ENCODE measurements at places on chromosomes 5 and 9.

DNA sequence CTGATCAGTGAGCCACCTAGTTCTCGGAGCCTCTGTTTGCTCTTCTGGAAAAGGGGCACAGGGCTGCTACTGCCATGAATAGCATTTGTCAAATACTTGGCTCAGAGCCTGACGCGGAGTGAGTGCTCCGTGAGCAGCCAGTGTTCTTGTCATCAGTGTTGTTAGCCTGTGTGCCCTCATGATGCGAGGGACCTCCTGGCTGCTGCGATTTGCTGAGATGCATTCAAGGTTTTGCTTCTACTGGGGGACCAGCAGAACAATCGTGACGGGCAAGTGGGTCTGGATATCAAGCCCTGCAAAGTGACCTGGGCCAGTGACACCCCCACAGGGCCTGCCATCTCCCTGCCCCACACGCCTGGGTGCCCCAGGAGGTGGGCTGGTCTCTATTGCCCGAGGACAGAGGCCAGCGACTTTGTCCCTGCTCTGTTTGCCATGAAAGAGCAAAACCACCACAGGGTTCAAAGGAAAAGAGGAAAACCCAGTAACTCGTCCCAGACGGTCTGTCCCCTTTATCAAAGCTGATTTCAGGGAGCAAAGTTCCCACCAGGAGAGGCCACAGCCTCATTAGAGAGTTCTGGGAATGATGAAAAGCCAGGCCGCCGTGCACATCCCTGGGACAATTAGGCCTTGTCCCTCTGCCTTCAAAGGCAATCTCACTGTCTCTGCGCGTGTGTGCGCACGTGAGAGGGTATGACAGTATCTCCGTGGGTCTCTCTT, 86.5 kb upstream of the LMX1B start:
- DNase-seq: no peak

DNA sequence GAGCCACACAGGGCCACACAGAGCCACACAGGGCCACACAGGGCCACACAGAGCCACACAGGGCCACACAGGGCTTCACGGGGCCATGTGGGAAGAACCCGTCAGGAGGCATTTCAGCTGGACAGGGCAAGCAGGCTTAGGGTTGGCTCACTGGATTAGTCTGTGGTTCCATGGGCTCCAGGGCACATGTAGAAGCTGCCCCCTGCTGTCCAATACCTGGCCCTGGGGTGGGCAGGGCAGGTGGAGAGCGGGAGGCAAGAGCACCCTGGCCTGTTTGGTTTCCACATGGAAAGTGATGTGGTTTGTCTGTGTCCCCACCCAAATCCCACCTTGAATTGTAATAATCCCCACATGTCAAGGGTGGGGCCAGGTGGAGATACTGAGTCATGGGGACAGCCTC, 16.4 kb upstream of the LPCAT1 start:
- DNase-seq: no peak

DNA sequence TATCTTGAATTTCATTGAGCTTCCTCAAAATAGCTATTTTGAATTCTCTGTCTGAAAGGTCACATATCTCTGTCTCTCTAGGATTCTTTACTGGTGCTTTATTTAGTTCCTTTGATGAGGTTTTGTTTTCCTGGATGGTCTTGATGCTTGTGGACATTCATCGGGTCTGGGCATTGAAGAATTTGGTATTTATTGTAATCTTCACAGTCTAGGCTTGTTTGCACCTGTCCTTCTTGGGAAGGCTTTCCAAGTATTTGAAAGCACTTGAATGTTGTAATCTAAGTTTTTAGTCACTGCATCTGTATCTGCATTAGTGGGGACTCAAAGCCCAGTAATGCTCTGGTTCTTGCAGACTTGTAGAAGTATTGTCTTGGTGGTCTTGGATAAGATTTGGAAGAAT, 47.8 kb downstream of the SMIM15 start:
- DNase-seq: no peak

- DNase-seq: no peak
Observed at GRCh38 chr9:113523421-113524141, 60.1 kb downstream of the RGS3 start.

GRCh38 chr9:131478421-131478868, 24.3 kb upstream of the POMT1 start:
- no peak for DNase-seq

GRCh38 chr5:110916381-110917049, 155.0 kb upstream of the TSLP start:
- no peak for DNase-seq

- no peak for DNase-seq
Observed at GRCh38 chr5:41432481-41433253, 77.7 kb downstream of the PLCXD3 start.

DNA sequence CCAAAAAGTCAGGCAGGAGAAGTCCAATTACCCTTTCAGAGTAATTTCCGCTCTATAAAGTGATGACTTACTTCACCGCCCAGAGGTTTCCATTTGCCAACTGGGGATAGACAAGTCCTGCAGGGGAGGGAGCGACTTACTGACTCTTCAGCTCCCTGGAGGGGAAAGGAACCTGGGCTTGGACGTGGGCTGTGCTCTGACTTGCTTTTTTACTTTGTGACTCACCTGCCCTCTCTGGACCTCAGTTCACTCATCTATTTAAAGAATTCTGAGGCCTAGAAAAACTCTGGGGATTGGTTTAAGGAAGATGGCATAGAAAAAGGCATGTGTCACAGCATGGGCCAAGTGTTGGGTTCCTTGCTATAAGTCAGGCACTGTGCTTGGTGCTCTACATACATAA, 180.4 kb upstream of the TRIM32 start:
- no peak for DNase-seq

GRCh38 chr9:14715102-14715501, 7.4 kb downstream of the CER1 start:
- no peak for DNase-seq

DNA sequence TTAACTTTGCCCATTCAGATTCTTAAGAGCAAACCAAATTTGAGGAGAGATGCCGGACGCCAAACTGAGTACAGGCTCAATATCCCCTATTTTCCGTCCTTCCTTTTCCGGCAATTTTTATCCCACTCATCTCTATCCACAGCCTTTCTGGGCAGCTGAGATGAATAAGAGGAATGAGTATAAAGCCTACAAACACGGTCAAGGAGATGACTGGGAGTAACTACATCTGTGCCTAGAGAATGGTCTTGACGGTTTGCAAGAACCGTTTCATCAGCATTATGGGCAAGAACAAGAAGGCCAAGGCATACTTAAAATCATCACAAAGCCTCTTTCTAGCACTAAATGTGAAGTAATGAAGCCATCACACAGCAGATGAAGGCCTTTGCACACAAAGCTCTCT, 227.3 kb downstream of the DCP2 start:
- DNase-seq: no peak

GRCh38 chr9:81614335-81614734, 75.0 kb downstream of the TLE1 start:
- DNase-seq: no peak

DNA sequence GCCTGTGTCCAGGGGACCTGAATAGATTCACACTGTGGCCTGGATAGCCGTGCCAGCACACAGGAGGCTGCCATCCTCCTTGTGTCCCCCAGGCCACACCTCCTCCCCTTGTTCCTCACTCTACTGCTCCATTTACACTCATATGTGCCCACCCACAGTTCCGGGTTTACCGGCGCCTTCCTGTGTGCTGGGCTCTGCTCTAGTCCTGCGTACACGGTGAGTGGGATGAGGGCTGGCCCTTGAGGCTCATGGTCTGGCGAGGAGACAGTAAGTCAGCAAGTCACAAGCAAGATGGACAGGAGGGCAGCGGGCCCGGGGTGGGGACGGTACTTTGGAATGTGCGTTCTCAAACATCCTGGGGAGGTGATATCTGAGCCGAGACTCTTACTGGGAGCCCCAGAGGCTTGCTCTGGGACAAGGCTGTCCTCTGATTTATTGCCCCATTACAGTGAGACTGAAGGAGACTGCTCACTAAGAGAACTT, 32.4 kb upstream of the NXNL2 start:
- no peak for DNase-seq

DNA sequence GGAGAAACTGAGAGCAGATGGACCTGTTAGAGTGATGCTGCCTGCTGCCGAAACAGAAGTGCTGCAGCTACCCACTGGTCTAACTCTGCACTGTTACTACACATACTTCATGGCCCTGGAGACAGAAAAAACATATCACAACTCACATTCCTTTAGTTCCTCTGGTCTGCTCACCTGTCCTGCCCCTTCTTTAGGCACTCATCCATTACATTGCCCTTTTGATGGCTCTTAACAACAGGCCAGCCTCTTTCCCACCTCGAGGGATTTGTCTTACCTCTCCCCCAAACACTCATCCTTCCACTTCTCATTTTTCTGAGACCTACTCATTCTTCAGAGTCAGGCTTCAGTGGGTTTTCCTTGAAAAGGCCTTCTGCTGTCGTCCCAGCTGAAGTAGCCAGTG, 49.2 kb downstream of the KCTD16 start:
- DNase-seq: no peak

GRCh38 chr5:53991942-53992341, 318.4 kb downstream of the ARL15 start:
- DNase-seq: no peak

- DNase-seq: no peak
Observed at GRCh38 chr5:54719384-54720283, 202.1 kb downstream of the SNX18 start.

GRCh38 chr9:20292002-20292401, 330.3 kb downstream of the MLLT3 start:
- no peak for DNase-seq

DNA sequence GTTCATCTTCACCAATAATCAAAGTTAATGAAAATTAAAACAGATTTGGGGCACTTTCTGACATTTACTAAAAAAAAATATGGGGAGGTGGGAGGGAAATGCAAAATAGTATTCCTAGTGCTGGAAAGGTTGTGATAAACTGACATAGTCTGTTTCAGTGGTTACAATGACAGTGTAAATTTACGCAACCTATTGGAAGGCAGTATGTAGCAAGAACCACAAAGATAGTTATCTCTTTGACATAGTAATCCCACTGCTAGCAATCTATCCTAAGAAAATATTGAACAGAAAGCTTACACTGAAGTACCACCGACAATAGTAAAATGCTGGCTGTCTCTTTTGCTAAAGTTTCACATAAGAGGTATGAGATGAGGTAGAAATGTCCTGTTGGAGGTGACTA, 15.1 kb upstream of the EPB41L4B start:
- DNase-seq: no peak

- DNase-seq: no peak
Observed at GRCh38 chr5:3199962-3200755, 395.5 kb upstream of the IRX1 start.

- peak; percentile 31 for DNase-seq
Observed at GRCh38 chr5:72032788-72033187, 74.5 kb upstream of the MAP1B start.

- DNase-seq: no peak
Observed at GRCh38 chr5:139481122-139481533, 1.4 kb downstream of the STING1 start.

DNA sequence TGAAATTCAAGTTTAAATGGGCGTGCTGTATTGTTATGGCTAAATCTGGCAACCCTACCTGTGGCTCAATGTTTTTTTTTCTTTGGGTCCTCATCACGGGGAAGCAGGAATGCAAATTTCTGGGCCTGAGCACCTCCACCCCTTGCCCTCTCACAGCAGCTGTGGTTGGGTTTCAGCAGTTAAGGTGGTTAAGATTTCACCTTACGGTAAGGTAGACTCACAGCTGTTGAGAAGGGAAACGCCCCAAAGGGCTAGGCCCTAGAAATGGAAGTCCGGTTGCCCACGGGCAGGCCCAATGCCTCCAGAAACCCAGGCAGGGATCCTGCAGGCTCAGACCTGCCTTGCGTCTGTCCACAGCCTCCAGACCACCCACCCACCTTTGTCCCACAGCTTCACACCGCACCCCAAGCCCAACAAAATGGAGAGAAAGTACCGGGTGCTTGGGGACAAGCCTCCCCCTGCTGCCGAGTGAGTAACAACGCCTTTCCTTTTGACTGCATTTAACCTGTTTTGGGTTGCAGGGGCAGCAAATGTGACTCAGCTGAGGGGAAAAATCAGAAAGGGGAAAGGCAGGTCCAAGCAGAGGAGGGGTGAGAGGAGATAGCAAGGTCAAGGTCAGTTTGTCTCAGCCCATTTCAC, 48.1 kb upstream of the TDRD7 start:
- no peak for DNase-seq

- no peak for DNase-seq
Observed at GRCh38 chr5:76403766-76404222, 709 bp downstream of the IQGAP2 start.

DNA sequence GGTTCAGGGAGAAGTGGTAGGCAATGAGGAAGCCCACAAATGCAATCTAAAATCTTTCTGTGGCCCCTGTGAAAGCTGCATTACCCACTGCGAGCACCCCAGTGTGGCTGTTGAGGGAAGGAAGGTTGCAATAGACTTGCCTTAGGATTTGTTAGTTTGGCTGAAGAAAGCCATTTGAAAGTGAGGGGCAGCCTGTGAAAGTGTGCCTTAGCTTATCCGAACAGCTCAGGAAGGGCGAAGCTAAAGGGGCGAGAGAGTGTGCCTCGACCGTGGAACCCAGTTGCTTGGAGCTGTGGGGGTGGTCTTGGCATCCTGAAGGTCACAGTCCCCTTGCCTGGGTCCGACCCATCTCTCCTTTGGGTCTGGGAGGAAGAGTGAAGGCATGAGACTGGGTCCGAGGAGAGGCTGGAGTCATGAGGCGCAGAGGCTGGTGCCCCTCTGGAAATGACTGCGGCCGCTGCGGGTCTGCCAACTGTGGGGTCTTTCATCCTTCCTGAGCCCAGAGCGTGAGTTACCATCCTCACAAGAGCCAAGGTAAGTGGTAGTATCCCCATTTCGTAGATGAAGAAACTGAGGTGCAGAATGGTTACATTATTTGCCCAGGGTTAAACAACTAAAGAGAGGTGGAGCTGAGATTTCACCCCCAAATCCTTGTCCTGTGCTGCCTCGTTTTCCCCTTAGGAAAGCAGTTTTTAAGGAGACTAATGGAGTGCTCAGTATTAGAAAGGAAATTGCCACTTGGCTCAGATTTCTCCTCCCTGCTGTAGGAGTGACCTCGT, 24.4 kb downstream of the SLC25A25 start:
- no peak for DNase-seq

- DNase-seq: no peak
Observed at GRCh38 chr9:89277454-89277853, 33.5 kb upstream of the CKS2 start.

DNA sequence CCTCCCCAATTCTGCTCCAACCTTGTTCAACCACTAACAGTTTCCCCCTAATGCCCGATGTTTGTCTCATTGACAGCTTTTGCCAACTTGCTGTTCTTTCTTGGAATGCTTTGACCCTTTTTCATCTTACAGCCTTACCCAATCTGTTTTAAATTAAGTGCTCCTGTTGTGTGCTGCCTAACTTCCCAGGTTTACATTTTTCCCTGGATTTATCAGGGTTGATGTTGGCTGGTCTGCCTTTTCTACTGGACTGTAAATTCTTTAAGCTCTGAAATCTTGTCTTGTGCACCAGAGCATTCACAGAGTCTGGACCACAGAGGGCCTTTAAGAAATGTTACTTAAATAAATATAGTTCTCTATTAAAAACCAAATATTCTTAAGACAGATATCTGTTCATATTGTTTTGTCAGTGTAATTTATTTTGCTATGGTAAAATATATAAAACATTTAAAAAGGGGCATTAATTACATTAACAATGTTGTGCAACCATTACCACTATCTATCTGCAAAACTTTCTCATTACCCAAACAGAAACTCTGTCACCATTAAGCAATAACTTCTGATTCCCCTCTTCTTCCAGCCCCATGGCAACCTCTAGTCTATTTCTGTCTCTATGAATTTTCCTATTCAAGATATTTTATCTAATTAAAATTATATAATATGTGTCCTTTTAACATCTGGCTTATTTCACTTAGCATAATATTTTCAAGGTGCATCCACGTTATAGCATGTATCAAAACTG, 73.0 kb downstream of the OSTF1 start:
- DNase-seq: no peak
